ENCODE measurements at places on chromosomes 13 and 19. TPM values are rescaled to one million over a fixed set of nuclear protein-coding genes. Genes with fewer than 3 reads are reported as not detected.

DNA sequence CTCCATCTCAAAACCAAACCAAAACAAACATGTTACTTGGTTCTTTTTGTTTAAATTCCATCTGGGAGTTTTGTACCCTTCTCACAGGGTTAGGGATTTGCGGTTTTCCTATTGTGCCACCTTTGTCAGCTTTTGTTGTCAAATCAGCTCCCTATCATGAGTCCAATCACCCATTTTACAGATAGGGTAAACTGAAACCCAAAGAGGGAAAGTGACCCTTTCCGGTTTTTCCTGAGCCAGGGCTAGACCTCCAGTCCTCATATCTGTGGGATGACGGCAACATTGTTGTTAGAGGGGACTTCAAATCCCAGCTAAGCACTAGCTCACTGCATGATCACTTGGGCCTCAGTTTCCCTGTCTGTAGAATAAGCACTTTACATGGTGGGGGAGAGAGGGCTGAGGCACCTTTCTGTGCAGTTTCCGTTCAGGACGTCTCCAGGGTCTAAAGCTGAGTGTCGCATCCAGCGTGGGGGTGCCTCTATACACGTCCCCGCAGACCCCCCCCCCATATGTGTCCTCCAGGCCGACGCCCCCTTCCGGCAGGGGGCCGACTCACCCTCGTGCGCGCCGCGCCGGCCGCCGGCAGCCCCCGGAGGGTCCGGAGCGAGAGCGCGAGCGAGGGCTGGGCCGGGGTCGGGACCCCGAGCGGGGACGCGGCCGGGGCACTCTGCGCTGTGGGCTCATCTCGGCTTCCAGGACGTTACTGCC is 3.9 kb downstream of the CCDC194 start:
- DNase-seq = no peak

DNA sequence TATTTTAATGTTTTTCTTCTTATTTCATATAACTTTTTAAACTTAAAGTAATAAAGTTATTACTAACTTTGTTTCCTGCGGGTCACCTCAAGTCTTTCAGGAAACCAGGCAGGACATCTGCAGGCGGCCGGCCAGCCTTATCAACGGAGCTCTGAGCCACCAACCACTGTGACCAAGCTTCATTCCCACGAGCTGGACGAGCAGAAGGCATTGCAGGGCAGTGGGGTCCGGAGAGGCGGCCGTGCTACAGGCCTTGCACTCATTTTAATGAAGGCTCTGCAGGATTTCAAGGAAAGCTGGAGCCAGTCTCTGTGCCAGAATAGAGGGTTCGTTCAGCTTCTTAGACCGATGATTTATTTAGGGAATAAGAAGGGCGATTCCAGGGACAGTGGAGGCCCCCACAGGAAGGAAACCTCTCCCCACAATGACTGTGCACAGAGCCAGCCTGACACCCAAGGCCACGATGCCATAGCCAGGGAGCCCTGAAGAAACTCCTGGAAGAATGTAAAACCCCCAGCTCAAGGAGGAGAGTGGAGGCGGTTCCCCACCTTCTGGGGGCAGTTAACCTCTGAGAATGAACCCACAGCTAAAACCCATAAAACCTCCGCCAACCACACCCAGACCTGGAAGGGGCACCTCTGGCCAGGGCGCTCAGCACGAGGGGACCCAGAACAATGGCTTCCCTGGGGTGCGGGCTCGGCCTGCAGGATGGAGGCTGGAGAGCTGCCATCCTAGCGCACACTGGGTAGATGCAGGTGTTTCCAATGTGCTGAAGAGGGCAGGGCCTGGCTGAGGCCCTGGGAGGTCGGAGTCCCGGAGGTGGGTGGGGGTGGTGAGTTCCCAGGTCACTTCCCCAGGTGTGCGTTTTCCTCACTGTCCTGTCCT is 75.0 kb downstream of the RASA3 start:
- no peak for DNase-seq

- no peak for DNase-seq
These were observed 30.6 kb downstream of the SYDE1 start for GRCh38 chr19:15137777-15138176.

FXYD7 gene
- 0.63 TPM for total RNA-seq

KIR2DL1 gene
- total RNA-seq = not detected

GRCh38 chr19:2282862-2283237 is 875 bp upstream of the PEAK3 start:
- DNase-seq = no peak

- no peak for DNase-seq
These were observed 16.1 kb downstream of the ZNF816 start for GRCh38 chr19:52946322-52947310.

DNA sequence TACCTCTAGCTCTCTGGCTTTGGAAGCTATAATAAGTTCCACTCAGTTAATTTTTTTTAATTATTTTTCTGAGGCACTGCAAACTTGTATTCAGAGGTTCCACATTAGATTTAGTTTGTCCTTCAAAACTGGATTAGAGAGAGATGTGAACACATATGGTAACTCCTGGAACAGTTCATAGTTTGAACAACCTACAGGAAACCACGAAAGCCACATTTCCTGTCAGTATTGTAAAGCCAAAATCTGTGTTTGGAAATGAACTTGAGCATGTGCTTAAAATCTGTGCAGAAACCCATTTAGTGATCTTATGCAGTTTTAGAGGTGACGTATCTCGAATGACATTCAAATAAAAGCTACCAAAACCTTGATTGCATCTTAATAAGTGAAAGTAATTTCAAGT is 1952.0 kb downstream of the OLFM4 start:
- DNase-seq = no peak

ADAMTSL5 gene
- total RNA-seq = 18.2 TPM

CBLC gene
- total RNA-seq = not detected

GRCh38 chr19:2816641-2817040 is 3.0 kb upstream of the ZNF554 start:
- DNase-seq = no peak

GRCh38 chr13:44748439-44748838 is 172.3 kb upstream of the TSC22D1 start:
- no peak for DNase-seq

DNA sequence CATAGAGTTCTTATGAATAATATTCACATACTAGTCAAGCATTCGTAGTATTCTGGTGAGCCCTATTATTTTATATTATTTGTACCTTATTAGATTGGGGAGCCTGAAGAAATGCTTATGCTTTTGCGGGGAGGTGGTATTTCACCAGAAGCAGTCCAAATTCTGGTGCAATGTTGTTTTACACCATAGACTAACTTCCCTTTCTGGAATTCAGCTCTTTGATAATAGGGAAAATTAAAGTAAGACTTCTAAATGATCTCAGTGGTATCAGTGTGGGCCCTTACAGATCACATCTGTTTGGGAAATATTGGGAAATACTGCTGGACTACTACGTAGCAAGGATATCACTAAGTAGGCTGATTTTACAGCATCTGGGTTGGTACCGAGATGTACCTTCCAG is 34.2 kb downstream of the KCTD12 start:
- no peak for DNase-seq

GRCh38 chr19:21322528-21322927 is 6.7 kb downstream of the ZNF708 start:
- DNase-seq = no peak

RASGRP4 gene
- 9.8 TPM for total RNA-seq

DNA sequence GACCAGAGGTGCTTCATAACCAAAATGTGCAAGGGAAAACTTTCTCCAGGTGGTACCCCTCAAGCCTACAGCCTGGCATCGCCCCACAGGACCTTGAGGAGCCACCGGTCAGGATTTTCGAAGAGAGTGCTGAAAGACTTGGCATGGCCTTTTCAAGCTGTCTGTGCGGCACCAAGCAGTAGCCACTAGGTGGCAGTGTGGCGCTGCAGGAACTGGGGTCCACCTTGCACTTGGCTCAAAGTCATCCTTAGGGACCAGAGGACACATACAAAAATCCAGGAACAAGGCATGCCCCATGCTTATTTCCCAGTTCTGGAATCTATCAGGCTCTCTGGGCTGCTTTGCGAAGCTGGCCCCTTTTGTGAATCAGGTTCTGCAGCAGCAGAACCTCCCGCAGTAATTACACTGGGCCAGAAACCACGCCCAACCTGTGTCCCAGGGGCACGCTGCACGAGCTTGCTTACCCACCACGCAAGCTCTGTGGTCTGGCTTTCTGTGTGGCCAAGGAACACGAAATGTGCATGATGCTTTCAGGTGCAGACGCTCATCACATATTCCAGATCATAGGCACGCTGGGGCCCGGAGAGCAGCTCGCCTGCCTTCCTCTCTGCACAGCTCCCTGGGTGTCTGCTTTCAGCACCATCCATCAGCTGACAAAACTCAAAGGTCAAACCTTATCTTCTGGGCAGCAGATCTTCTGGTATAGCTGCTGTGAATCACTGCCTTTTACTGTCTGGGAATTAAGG is 87.2 kb downstream of the SLC7A1 start:
- DNase-seq = peak; percentile 94

GRCh38 chr13:66693656-66694055 is 536.5 kb downstream of the PCDH9 start:
- DNase-seq = no peak

IGFL2 gene
- total RNA-seq = not detected

DNA sequence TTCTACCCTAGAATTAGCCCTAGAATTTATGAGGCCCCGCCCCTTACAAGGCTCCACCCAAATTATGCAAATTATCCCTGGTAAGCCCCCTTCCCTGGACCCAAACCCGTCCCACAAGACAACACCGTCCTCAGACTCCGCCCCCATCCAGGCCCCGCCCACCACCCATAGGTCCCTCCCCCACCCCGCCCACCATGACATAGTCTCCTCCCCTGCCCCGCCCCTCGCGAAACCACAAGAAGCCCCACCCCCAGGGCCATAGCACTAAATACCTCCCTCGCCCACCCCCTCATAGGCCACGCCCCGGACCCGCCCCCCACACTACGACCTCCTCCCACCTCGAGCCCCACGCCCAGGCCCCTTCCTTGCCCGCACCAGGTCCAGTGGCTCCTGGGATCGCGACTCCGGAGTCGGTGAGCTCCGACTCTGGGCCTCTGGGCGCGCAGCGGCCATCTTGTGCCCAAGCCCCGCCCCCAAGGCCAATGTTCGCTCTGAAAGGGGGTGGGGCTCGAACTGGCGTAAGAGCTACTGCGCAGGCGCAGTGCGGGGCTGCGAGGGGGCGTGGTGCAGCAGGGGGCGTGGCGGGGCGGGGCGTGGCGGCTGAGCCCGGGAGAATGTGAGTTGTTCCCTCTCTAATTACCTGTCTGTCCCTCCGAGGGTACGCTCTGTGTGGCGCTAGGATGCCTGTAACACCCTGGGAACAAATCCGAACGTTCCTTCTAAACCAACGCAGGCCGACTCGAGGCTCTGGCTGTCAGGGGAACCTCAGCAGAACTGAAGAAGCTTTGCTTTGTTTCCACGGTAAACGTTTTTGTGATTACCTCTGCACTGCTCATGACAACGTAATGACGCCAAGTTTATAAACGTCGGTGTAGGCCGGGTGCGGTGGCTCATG is at the start of gene ZNF784:
TSS of gene ZNF784 (minus strand) at position 458 of the 895 bp plus-strand sequence. CDS start at position 453, 5 bp downstream.
- DNase-seq = peak; percentile 94

DNA sequence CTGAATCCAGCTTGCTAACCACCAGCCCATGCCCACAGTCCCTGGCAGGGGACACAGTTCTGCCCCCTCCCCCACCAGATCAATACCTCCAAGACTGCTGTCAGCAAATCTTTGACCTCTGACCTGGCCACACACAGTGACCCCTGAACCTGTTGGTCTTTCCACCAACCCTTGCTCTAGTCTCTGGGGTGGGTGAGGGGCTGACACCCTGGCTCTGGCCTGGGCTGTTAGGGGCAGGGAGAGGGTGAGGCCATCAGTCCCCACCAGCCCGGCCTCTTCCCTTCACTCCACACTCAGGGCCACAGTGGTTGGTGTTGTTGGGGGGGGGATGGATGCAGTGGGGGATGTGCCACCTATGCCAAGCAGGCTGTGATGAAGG is 21.8 kb upstream of the SLC7A10 start:
- no peak for DNase-seq

GRCh38 chr13:101529422-101529821 is 76.9 kb downstream of the ITGBL1 start:
- DNase-seq = peak; percentile 58

- peak; percentile 74 for DNase-seq
These were observed 17.7 kb downstream of the NFIX start for GRCh38 chr19:13012690-13013608.

- no peak for DNase-seq
These were observed 335.7 kb downstream of the DCT start for GRCh38 chr13:94143624-94144350.

DNA sequence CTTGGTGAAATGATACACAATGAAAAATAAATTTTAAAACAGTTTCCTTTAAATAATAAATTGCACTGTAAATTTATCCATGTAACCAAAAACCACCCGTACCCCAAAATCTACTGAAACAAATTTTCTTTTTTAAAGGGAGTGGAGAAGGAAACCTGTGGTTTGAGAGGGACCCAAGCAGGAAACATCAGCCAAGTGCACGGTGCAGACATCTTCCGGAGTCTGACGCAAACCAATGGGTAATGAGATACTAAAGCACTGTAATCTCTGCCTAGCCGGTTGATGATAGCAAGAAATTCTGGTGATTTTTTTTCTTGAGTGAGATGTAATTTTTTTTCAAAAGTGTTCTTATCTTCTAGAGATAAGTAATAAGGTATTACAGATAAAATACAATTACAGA is 115.4 kb downstream of the ABCC4 start:
- DNase-seq = no peak

- no peak for DNase-seq
These were observed 598.1 kb downstream of the TBC1D4 start for GRCh38 chr13:74883834-74884233.

GRCh38 chr19:17482877-17483604 is 12.7 kb downstream of the SLC27A1 start:
- no peak for DNase-seq

FBXO27 gene
- total RNA-seq = 5.0 TPM

DNA sequence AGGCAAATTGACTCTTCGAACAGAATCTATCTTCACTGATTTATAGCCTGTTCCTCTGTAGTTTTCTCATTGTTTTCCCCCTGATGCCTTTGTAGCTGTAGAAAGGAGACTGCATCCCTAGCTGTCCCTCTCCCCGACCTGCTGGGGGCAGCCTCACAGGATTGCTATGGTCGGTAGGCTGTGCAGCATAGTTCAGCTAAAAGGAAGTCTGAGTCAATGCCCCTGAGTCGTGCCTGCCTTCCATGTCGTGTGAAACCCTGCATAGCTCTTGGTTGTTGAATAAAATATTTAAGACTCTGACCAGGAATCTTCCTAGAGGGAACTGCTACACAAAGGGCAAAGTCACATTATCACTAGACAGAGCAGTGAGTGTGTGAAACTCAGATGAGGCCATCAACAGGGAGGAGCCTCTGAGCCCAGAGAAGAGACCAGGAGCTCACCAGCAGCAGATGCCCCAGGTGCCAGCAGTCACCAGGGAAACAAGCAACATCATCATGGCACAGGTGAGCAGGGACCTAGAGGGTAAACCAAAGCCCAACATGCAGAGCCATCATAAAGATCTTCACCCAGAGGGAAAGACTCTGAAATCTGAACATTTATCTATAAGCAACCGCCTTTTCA is 108.4 kb upstream of the NBEA start:
- no peak for DNase-seq

GRCh38 chr13:37752146-37752545 is 117.4 kb downstream of the TRPC4 start:
- DNase-seq = no peak

- no peak for DNase-seq
These were observed 15.3 kb downstream of the TNFSF14 start for GRCh38 chr19:6654347-6655310.

GRCh38 chr19:54275951-54276350 is 5.0 kb downstream of the LILRB2 start:
- DNase-seq = no peak

GRCh38 chr13:60343978-60344377 is 53.0 kb upstream of the TDRD3 start:
- DNase-seq = no peak

STOML3 gene
- total RNA-seq = not detected

KIR3DL1 gene
- total RNA-seq = not detected

- no peak for DNase-seq
These were observed 88.1 kb downstream of the ZNF429 start for GRCh38 chr19:21593502-21593901.

PEG3 gene
- 11.6 TPM for total RNA-seq

Measured in aorta (tissue), 5 donors.